ENCODE measurements at places on chromosomes 16 and 17.

DNA sequence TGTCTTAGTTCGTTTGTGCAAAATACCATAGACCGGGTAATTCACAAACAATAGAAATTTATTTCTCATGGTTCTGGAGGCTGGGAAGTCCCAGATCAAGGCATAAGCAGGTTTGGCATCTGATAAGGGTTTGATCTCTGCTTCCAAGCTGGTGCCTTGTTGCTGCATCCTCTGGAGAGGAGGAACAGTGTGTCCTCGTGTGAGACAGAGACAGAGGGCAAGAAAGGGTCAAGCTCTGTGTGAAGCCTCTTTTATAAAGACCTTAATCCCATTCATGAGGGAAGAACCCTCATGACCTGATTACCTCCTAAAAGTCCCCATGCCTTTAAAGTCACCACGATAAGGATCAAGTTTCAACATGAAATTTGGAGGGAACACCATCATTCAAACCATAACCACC is 55.8 kb upstream of the TANC2 start:
- no peak for DNase-seq

GRCh38 chr17:10789694-10790271 is 14.1 kb downstream of the TMEM238L start:
- DNase-seq, result no peak

GRCh38 chr17:71900621-71901229 is 220.1 kb upstream of the SOX9 start:
- no peak for DNase-seq

- DNase-seq, result no peak
These were observed 324.1 kb downstream of the HAPSTR1 start for GRCh38 chr16:9415545-9415944.

GRCh38 chr17:80868022-80868609 is 123.5 kb upstream of the CHMP6 start:
- DNase-seq, result no peak

DNA sequence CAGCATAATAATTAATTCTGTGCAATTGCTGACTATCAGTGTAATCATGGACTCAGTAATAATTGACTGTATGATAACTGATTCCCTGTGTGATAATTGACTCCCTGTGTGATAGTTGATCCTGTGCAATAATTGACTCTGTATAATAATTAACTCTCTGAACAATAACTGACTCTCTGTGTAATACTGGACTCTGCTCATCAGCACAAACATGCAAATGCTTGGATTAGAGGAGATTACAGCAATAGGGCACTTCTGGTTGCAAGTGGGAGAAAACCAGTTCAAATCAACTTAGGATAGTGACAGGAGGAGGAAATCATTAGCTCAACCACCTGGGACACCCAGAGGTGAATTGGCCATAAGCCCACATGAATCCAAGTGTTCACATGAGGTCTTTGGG is 582.1 kb downstream of the RBFOX1 start:
- DNase-seq, result no peak

DNA sequence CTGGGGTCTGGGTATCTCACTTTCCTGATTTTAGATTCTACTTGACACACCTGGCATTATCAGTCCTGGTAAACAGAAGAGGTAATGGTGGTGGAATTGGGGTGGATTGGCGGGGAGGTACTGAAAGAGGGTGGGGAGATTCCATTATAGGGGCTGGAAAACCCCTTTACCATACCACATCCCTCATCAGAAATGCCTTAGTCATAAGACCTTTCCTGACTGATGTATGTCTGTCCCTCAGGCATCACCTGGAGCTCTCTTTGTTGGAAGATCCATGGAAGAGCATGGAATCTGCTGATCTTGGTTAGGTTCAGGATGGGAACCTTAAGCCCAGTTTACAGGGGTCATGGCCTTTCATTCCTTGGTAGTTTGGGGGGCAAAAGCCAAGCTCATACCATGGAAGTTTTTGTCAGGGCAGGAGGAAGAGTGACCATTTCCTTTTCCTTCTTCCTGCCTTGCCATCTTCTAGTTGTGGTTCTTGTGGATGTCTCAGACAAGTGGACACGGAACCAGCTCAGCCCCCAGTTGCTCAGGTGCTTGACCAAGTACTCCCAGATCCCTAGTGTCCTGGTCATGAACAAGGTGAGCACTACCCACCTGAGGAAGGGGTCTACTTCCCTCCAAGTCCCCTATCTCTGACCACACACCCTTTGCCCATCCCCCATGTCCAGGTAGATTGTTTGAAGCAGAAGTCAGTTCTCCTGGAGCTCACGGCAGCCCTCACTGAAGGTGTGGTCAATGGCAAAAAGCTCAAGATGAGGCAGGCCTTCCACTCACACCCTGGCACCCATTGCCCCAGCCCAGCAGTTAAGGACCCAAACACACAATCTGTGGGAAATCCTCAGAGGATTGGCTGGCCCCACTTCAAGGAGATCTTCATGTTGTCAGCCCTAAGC is 3.3 kb downstream of the ERAL1 start:
- DNase-seq, result no peak

DNA sequence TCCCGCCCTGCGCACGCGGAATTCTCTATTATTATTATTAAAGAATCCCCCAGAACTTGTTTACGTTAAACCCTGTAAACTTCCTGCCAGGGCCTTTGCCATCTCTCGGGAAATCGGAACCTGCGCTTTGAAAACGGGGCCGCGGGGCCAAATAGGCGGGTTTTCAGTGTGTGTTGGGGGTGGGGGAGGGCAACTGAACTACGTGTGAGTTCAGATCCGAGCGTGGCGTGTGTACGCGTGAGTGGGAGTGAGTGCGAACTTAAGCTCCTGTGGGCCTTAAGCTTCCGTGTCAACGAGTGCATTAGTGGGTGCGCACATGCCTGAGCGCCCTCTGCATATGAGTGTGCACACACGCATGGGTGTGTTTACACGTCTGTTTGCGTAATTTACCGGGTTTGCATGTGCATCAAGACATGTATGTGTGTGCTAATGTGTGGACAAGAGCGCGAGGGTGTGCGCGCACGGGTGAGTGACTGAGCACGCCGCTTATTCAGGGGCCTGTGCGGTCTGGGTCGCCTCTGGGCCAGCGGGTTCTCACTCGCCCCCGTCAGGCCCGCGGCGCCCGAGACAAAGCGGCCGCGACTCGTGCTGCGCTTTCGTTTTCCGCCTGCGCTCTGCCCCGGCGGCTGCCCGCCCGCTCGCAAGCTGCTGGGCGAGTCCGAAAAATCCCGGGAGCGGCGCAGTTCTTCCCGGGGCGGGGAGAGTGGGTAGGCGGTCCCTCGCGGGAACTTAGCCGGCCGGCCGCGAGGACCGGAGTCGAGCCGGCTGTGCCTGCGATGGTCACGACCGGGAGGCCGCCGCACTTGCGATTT is 1.2 kb upstream of the FOXF1 start:
- peak; percentile 41 for DNase-seq

DNA sequence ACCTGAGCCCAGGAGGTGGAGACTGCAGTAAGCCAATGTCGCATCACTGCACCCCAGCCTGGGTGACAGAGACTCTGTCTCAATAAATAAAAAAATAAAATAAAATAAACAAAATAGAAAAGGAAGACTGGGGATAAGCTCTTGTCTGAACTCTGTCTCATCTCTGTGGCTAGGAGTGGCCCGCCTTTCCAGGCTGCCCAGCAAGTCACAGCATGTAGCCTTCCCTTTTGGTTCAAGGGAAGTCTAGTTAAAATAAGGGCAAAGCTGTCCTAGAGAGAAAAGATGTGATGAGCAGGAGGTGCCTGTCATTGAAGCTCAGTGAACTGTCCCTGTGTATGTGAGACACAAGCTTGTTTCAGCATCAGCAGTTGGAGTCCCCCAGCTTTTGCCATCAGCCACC is 2.7 kb upstream of the GFAP start:
- no peak for DNase-seq

- peak; percentile 47 for DNase-seq
These were observed 5.9 kb downstream of the BBS2 start for GRCh38 chr16:56513972-56514371.

- DNase-seq, result no peak
These were observed 3.3 kb downstream of the PMP22 start for GRCh38 chr17:15261802-15262290.

- no peak for DNase-seq
These were observed 321.1 kb downstream of the HS3ST3B1 start for GRCh38 chr17:14621826-14622614.

DNA sequence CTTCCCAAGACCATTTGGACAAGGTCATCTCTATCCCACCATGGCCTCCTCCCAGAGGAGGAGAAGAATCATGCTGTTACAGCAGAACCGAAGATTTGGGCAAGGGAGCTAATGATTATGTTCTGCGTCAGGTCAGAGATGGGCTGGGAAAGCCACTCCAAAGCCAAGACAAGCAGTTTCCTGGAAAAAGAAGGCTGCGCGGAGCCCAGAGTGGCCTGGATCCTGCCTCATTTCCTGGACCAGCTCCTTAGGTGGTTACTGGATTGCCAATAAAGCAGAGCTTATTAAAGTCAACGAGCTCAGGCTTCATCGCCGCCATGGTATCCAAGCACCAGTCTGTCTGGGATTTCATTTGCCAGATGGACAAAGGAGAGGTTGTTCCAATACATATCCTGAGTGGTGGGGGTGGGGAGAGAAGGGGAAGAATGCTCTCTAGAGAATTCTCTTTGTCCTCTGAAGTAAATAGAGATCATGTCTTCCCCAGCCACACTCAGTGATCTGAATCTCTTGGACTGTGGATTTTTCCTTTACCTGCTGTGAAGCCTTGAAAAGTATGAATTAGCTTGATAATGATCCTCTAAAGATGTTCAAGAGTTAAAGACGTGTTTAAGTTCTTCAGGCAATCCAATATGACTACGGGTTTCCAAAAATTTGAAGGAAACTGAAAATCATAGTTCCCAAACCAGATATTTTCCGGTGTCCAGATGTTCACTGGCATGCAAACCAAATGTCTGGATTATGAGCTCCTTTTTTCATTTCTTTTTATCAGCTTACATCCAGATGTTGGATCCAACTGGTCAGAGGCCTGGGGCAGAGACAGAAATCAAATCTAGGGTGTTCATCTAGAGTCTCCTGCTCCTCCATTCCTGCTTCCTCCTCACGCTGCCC is 17.7 kb downstream of the PRAC1 start:
- no peak for DNase-seq

DNA sequence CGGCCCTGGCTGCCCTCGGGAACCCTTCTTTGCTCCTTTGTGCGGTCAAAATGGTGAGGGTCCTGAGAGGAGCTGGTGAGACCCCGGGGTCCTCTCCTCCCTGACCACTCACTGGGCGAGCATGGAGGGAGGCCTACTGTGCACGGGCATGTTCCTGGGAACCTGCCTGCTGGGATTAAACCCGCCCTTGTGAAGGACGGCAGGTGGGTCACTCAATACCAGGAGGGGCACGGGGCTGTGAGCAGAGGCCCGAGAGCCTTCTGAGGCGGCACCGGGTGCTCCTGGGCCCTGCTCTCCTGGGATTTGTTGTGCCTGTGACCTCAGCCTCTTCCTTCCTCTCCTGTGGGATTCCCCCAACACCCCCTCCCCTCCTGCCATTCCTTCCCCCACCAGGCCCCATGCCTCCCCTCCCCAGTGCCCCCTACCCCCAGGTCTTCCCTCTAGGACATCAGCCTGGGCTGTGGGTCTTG is 19.7 kb downstream of the METRNL start:
- no peak for DNase-seq

GRCh38 chr17:8333281-8333680 is 6.4 kb upstream of the ODF4 start:
- no peak for DNase-seq

DNA sequence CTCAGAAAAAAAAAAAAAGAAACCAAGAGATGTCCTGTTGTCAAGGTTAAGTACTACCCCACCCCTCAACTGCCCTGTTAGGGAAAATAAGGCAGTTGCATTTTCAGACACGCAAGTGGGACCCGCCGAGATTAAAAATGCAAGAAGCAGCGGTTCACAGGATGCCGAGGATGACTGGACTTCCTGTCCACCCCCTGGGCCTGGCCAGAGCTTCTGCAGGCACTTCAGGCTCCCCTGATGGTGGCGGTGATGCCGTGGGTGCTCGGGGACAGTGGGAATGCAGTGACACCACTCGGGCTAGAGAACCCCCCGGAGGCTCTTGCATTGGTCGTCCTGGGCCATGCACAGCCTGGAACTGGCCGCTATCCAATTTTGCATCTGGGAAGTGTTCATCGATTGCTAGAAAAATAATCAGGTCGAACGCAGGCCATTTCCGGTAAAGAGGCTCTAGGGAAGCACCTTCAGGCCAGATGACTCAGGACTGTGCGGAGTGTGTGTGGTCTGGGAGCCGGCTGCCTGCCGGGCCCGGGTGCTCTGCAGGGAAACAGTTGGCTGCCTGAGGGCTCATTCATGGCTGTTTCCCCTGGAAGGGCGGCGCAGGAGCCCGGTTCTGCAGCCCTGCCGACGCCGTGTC is 13.4 kb upstream of the CRISPLD2 start:
- DNase-seq, result peak; percentile 29

GRCh38 chr17:44363613-44364159 is at the start of gene FAM171A2:
FAM171A2 (minus strand) TSS chr17:44363853; CDS start chr17:44363714, 139 bp downstream.
- peak; percentile 91 for DNase-seq

DNA sequence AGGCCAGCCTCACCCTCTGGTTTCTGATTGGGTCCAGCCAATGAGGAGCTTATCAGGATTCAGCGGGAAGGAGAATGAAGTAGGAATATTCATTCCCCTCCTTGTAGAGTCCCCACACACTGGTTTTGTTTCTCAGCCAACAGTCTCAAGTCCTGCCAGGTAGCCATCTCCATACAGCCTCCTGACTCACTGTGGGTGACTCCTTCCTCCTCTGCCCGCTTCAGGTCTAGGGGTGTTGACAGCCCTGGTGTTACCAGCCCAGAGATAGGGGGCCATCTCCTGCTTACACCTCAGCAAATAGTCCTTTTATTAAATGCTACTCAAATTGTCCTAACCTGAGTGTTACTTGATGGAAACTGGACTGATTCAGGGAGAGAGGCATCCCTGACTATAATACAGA is 4.0 kb upstream of the MFAP4 start:
- DNase-seq, result no peak

DNA sequence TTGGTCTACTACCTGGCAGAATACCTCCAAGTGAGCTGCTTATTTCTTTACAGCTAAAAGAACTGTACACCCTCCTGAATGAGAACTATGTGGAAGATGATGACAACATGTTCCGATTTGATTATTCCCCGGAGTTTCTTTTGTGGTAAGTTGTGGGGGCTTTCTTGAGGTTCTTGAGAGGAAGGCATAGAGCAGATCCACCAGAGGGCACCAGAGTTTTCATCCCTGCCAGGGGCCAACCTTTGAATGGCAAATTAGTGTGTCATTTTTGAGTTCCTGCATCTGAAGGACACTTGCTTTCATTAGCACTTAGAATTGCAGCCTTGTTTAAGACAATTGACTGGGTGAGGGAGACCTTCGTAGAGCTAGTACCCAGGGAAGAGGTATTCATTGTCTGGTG is 35.0 kb downstream of the NMT1 start:
- DNase-seq, result peak; percentile 34

GRCh38 chr17:20022701-20023100 is 13.5 kb downstream of the SPECC1 start:
- no peak for DNase-seq

GRCh38 chr16:11356573-11357331 is 11.5 kb downstream of the RMI2 start:
- peak; percentile 70 for DNase-seq

DNA sequence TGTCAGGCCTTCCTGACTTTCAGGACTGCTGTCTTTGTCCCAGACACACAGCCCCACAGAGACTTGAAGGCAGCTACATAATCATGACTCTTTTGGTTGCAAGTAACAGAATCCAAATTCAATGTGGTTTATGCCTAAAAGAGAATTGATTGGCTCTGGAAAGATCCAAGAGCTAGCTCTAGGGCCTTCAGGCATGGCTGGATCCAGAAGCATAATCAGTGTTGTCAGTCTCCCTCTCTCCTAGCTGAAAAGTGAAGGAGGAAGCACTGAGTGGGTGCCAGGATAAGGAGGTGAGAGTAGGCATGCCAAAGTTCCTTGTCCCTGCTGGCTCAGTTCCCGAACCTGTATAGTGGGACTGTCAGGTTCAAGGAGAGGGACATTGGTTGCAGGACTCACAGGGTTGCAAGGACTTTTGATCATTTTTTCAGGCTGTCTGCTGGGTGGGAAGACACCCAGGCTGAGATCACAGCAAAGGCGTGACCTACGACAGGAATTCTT is 25.5 kb downstream of the SNX20 start:
- DNase-seq, result no peak
